Suprapubic skin (tissue), 4 donors: ENCODE measurements at places on chromosomes 1 and 21. TPM values are rescaled to one million over a fixed set of nuclear protein-coding genes. Genes with fewer than 3 reads are reported as not detected.

Gene AMY2B
- total RNA-seq: 12.7 TPM

Gene MYCL
- 80.8 TPM for total RNA-seq

Gene RPS6KC1
- 9.3 TPM for total RNA-seq

Gene LYPD8
- total RNA-seq: not detected

Gene KCNK2
- total RNA-seq: 1.4 TPM

DNA sequence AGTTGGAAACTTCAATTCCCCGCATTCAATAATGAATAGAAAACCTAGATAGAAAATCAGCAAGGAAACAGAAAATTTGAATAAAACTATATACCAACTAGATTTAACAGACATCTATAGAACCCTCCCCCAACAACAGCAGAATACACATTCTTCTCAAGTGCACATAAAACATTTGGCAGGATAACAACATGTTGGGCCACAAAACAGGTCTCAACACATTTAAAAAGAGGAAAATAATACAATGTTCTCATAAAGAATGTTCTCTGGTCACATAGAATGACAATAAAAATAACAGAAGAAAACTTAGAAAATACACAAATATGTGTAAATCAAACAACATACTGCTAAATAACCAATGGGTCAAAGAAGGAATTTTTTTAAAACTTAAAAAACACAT is 24.9 kb downstream of the ITGB3BP start:
- no peaks in the 10 kb centered on the region for H3K36me3 ChIP-seq
- no peaks in the 10 kb centered on the region for H3K4me1 ChIP-seq
- no peak overlapping the region for H3K4me3 ChIP-seq
- no peak overlapping the region for H3K27ac ChIP-seq
- H3K27me3 ChIP-seq: no peaks in the 10 kb centered on the region
- DNase-seq: no peak

DNA sequence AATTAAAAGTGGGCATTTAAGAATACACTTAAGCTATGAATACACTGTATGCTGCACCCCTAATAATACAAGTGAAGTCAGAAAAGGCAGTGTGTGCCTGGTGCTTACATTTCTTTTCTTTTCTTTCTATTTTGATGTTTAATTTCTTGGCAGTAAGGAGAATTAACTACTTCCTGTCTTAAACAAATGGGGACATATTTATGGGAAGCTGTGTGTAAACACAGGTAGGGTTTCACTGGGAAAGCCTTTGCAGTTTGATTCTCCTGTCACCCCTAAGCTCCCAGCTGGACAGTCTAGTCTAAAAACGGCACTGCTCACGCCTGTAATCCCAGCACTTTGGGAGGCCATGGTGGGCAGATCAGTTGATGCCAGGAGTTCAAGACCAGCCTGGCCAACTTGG is 146.0 kb downstream of the MIS18A start:
- H3K4me1 ChIP-seq: peaks cover 34% of the 10 kb centered on the region
- H3K27me3 ChIP-seq: no peaks in the 10 kb centered on the region
- no peak overlapping the region for H3K27ac ChIP-seq
- DNase-seq: no peak
- H3K4me3 ChIP-seq: no peak overlapping the region
- no peaks in the 10 kb centered on the region for H3K36me3 ChIP-seq

- no peak overlapping the region for H3K4me3 ChIP-seq
- DNase-seq: no peak
- no peak overlapping the region for H3K27ac ChIP-seq
- H3K27me3 ChIP-seq: no peaks in the 10 kb centered on the region
- H3K4me1 ChIP-seq: no peaks in the 10 kb centered on the region
These were observed 42.2 kb upstream of the C1orf105 start for GRCh38 chr1:172378109-172378760.

GRCh38 chr1:224098007-224098406 is 15.9 kb upstream of the FBXO28 start:
- no peaks in the 10 kb centered on the region for H3K4me1 ChIP-seq
- no peaks in the 10 kb centered on the region for H3K36me3 ChIP-seq
- H3K4me3 ChIP-seq: no peak overlapping the region

DNA sequence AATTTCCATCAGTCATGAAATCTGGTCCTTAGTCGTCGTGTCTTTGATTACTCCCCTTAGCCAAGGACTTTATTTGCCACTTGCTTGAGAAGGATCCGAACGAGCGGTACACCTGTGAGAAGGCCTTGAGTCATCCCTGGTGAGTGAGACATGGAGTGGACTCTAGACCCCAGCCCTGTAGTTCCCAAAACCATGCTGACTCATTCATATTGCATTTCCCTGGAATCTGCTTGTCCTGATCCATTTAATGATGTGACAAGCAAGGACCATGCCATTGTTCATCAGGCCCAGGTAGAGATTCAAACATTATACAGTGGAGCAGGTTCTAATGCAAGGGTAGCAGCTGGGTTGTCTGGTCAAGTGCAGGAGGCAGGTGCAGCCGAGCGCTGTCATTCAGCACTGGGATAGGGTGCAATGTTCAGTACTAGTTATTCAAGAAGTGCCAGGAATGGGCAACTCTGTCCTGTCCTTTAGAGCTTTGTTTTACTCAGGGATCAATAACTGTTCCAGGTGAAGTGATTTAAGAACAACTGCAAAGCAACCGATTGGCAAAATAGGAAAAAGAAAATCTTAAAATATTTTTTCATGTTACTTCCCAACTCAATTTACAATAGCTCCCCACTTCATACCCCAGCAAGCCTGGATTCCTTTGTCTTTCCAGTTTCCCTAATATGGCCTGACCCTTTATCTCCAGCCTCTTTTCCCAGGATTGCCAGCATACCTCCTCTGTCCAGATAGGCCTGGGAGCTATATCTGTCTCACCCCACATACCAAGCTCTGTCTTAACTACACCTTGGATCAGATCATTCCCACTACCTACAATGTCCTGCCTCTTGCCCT is 26.5 kb downstream of the CAMK1G start:
- peaks cover 7% of the 10 kb centered on the region for H3K4me1 ChIP-seq

DNA sequence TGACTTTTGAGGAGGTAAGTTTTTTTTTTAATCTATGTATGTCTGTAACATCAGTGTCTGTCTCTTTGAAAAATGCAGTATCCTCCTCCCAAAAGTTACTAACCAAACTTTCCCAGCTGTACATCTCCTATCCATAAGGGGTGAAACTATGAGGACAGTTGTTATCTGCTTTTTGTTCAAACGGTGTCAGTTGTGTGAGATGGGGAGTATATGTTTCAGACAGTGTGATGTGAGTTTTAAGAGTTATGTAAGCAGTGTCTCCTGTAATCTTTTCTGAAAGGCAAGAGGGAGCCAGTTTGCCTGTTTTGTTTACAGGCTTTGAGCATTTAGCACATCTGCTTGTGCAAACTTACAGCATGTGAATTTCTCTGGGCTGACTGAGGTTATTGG is 34.8 kb upstream of the CACYBP start:
- no peaks in the 10 kb centered on the region for H3K36me3 ChIP-seq
- H3K4me1 ChIP-seq: peaks cover 59% of the 10 kb centered on the region
- H3K4me3 ChIP-seq: peak overlapping the region; percentile 35
- no peak for DNase-seq
- no peaks in the 10 kb centered on the region for H3K27me3 ChIP-seq
